Posterior vena cava (tissue), 2 donors: ENCODE measurements at places on chromosomes 6 and 20. TPM values are rescaled to one million over a fixed set of nuclear protein-coding genes. Genes with fewer than 3 reads are reported as not detected.

Gene RHAG
- 0.28 TPM for total RNA-seq

DNA sequence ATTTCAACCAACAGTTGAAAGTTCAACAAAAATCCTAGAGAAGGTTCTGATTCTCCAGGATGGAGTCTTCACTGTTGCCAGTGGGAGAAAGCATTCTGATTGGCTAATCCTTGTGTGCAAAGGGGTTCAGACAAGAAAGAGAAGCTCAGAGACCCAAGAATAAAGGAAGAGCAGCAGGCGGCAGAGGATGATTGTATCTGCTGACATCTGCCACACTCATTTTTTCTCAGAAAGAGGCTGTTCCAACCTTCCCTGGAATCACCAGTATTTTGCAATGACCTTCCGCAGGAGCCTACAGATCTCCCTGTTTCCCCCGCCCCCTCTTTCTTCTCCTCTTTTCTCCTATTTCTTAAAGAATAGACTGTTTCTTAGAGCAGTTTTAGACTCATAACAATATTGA lies 376.7 kb downstream of the CDH26 start:
- DNase-seq, result no peak

Gene POPDC3
- not detected for total RNA-seq

Gene KIAA0408
- 2.4 TPM for total RNA-seq

DNA sequence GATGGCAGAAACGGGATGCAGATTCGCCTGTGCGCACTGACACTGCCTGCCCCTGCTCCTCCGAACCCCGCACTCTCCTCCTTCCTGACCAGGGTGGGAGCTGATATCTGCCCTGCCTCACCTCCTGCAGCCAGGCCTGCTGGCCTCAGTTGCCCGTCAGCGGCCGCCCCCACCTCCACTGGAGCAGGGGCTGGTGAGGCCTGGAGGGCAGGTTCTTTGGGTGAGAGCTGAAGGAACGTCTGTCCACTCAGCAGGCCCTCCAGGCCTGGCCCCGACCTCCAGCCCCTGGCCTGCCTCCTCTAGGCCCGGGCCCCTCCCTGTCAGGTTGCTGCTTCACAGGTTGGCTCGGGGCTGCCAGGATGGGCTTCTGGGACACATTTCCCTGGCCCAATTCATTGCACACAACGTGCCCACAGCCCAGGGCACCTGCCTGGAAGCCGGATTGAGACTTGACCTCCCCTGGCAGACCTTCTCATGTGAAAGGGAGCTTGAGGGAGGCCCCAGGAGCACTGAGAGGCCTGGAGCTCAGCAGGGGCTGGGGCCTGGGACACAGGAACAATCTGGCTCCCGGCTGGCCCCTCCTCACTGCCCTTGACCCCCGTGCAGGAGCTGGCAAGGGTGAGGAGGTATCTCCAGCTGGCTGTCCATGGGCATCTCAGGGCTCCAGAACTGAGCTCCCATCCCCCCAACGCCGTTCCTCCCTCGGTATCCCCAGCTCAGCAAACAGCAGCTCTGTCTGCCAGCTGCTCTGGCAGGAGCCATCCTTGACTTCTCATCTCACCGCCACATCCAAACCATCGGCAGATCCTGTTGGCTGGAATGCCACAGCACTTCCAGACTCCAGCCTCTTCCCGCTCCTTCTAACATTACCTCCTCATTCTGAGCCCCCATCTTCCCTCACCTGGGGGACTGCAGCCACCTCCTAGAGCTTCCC lies 39.5 kb downstream of the SPDEF start:
- peak; percentile 68 for DNase-seq

DNA sequence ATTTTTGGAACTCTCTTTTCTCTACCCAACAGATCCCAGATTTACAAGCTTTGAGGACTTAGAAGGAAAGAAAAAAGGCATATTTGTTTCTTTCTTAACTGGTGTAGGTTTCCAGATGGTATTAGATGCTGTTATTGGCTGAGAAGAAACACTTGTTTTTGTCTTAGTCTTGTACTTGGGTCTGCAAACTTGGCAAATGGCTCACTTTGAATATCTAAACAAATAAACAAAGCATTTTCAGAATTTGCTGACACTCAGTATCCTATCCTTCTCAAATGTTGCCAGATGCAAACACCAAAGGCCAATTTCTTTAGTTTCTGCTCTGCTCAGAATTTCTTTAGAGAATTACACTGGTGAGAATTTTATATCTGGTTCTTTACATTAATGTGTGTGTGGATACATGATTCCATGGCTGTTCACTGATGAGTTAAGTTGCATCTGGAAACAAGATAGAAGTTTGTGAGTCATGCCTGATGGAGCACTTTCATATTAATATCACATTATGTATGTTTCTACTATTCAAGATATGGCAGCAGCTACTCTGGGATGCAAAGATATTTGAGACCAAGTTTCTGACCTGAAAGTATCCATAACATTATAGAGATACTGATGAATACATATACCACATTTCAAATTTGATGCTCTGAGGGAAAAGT lies 43.7 kb upstream of the CEP162 start:
- DNase-seq, result no peak

DNA sequence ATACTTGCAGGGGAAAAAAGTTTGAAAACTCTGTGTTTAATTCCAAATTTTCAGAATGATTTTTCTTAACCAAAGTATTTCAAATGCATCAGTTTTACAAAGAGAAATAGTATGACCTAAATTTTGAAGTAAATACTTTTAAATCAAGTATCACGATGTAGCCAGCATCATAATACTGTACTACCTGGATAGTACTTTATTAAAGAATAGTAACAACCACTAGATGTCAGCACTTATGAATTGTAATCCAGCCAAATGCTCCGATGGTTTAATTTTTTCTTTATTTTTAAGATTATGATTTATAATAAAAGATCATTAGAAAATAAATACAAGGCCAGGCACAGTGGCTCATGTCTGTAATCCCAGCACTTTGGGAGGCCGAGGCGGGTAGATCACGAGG lies 37.2 kb upstream of the HACE1 start:
- DNase-seq, result no peak

Gene DCDC2
- not detected for total RNA-seq

DNA sequence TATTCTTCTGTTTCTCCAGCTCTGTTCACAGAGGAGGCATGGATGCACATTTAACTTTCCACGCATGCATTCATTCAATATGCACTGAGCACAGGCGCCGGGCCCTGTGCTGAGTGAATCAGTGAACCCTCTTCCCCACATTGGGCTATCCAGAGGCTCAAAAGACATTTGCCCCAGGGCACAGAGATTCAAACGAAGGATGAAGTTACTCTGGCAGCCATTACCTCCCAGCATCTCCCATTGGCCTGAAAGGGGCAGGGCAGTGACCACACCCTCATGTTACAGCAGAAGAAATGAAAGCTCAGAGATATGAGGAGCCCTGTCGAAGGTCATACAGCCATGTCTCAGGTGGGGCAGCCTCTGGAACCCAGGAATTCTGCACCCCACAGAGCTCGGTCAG lies 26.7 kb upstream of the NOL4L start:
- DNase-seq, result no peak

Gene SLC17A1
- not detected for total RNA-seq

Gene C20orf144
- total RNA-seq, result not detected

GRCh38 chr6:148375401-148375800 lies 32.8 kb downstream of the SASH1 start:
- DNase-seq, result no peak

DNA sequence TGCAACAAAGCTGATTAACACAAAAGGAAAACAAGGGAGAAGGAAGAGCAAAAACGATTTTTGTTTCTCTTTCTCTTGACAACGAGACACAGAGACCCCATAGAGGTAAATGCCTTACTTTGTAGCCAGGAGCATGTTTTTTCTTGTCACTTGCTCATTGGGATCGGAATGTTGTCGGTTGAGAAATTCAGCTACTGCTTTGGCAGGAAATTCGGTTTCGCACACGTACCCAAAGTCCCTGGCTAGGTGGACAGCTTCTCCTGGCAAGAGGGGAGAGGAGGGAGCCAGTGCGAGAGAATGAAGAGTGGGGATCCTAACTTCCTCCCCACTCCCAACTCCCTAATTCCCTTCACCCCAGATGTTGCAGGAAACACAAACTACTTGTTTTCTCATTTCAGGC lies 14.5 kb downstream of the TFAP2A start:
- no peak for DNase-seq

Gene ADGRF1
- total RNA-seq, result not detected

GRCh38 chr20:48990467-48990866 lies 55.6 kb upstream of the CSE1L start:
- no peak for DNase-seq

DNA sequence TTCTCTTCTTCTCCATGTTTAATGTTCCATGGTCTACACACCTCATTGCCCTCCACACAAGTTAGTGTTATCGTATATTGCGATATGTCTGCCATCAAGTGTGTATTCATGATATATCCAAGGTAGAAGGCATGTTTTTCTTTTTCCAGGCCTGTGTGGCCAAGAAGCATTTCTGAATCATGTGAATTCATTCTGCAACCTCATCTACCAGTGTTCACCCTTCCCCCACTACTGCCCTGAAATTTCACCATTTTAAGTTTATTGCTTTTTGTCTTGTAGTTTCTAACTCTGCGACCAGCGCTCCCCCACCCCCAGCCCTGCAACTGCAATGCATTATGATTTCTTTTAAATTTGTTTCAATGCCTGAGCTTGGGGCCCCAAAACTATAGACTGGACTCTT lies 618.0 kb upstream of the FLRT3 start:
- DNase-seq, result no peak

GRCh38 chr6:167532410-167533288 lies 207.8 kb downstream of the TTLL2 start:
- DNase-seq, result no peak

Gene BPIFB2
- not detected for total RNA-seq

- DNase-seq, result no peak
These were observed 2.8 kb downstream of the VSX1 start for GRCh38 chr20:25079171-25079570.

Gene ZKSCAN4
- total RNA-seq, result 5.6 TPM

- no peak for DNase-seq
These were observed 3.7 kb upstream of the ZSCAN23 start for GRCh38 chr6:28446818-28447511.

Gene MAK
- total RNA-seq, result 0.14 TPM

DNA sequence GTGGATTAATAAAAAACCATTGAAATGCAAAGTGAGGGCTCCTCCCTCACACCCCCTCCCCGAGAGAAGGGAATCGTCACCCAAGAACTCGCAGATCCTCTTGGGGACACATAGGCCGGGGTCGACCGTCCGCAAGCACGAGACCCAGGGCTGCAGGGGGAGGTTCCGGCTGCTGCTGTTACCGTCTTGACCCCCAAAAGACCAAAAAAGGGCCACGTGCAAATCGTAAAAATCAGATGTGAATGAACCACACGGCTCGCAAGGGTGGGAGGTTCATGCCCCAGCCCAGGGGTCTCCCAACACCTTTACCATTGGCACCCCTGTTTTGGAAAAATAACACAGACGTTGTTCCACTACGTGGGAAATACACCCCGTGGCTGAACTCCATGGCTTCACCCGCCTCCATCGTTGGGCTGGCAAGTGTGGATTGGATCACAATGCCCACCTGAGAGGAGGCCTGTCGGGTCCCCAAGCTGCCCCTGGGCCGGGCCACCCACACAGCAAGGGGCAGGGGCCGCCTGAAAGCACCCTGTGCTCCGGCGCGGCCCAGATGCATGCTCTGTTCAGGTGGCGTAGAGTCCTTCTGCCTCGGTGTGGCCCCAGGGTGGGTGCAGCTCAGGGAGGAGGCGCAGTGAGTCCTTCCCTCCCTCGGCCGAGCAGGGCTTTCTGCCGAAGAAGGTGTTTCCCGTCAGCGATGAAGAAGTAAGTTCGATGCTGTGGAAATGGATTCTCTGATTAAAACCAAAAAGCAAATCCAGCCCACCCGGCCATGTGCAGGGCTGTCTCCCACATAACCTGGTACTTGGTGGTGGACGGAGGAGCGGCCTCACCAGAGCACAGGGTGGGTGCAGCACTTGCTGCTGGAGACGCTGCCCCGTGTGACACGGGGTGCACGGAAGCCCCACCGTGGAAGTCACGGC lies 85.0 kb downstream of the YTHDF1 start:
- peak; percentile 72 for DNase-seq

Gene SCUBE3
- total RNA-seq, result 50.1 TPM

Gene SEL1L2
- total RNA-seq, result 16.1 TPM

- peak; percentile 66 for DNase-seq
These were observed 35.9 kb downstream of the BEND3 start for GRCh38 chr6:107079429-107079828.

GRCh38 chr6:45253453-45253852 lies 74.7 kb upstream of the RUNX2 start:
- DNase-seq, result no peak

Gene PI16
- total RNA-seq, result 221 TPM

Gene L3MBTL1
- 7.1 TPM for total RNA-seq

- peak; percentile 62 for DNase-seq
These were observed 5.2 kb downstream of the MDC1 start for GRCh38 chr6:30711758-30712380.

Gene IL20RA
- total RNA-seq, result 0.19 TPM

- no peak for DNase-seq
These were observed 422.8 kb downstream of the EPM2A start for GRCh38 chr6:145312481-145312880.

Gene PRR18
- not detected for total RNA-seq

Gene SRC
- 39.1 TPM for total RNA-seq

DNA sequence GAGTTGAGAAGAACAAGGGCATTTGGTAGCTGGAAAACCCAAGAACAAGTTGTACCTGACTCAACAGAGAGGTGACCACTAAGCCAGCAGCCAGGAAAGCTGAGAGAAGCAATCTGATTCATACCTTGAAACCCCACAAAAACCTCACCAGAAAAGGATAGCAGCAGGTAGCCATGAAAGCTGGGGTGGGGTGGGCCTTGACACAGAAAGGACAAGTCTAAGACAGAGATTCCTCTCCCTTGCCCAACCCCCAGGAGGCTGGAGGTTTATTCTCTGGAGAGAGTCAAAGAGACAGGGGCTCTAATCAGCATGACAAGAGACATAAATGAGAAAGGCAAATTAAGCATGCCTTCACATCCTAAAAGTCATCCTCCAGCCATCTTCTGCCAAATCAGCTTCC lies 151.7 kb upstream of the DST start:
- no peak for DNase-seq

DNA sequence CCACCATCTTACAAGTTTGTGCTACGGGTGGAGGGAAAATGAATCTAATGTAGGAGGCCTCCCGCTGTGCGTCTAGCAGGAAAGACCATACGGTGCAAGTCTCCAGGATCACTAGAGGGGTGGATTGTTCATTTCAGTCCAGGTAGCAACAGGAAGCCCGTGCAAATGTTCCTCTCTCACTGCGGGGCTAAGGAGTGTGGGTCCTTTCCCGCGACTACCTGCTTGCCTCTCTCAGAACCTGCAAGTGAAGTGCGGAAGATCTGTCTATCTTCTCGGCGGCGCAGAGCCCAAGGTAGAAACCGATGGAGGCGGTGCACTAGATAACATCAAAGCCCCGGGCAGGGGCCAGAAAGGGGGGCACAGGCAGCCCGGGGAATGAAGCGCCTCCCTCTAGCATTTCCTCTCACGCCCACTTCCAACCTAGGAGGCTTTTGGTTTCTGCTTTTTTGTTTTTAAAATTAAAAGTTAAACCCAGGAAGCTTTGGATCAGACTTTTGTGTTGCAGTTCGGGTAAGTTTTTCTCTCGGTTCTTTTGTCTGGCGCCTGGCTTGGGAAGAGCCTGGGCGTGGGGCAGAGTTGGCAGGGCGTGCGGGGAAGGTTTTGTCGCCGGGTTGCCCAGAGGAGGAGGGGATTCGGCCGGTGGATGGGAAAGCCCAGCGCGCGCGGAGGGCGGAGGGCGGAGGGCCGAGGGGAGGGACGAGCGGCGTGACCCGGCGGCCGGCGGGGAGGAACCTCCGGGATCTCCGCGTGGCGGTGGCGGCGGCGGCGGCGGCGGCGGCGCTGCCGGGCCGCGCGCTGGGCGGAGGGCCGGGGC lies 3.5 kb upstream of the HIVEP1 start:
- DNase-seq, result peak; percentile 96

GRCh38 chr6:36727505-36728021 lies 29.9 kb downstream of the RAB44 start:
- DNase-seq, result no peak

Gene TSBP1
- not detected for total RNA-seq
